GM12891 (cell line): ENCODE measurements at places on chromosomes 1 and 21.

DNA sequence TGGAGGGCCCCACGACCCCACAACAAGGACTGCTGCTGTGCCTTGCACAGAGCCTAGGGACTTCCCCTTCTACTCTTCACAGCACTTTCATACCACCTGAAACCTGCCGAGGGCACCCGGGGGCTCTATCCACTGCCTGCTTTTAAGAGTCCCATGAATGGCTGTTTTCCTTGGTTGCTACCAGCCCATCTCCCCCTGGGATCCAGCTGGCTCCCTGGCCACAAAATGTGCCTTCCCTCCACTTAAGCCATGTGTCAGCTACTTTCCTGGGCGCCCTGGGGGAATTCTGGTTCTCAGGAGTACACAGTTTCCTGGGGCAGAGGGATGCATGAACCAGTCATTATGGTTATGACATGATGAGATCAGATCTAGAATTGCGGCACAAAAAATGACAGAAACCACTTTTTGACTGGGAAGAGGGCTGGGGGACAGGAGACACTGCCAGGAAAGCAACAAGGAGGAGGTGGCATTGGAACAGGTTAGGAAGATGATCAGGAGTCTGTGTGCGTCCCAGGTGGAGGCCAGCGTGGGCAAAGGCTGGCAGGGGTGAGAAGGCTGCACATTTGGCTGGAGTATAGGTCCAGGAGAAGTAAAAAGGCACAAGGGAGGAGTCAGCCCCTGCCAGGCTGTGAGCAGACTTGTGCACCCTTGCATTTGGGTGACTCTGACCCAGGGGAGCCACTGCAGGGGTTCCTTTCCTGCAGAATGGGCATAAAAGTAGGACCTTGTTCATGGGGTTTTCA is 3.2 kb upstream of the TNFRSF8 start:
- no peak for DNase-seq

- DNase-seq: no peak
Measured at GRCh38 chr1:199149591-199149990, 510.8 kb downstream of the PTPRC start.

DNA sequence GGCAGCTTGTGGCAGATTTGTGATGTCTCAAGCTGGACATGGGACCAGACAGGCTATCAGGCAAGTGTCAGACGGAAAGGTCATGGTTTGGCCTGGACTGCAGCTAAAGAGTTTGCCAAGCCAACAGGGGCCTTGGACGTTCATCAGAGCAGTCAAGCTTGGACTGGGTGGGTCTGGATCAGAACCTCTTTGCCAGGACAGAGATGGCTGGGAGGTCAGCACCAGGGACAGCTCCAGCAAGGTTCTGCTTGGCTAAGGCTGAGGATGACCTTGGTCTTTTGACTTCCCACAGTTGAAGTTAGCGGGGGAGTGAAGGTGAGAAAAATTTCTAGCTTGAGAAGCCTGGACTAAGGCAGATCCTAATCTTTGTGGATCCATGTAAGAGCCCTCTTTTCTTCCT is 68.1 kb downstream of the GRIK3 start:
- no peak for DNase-seq

DNA sequence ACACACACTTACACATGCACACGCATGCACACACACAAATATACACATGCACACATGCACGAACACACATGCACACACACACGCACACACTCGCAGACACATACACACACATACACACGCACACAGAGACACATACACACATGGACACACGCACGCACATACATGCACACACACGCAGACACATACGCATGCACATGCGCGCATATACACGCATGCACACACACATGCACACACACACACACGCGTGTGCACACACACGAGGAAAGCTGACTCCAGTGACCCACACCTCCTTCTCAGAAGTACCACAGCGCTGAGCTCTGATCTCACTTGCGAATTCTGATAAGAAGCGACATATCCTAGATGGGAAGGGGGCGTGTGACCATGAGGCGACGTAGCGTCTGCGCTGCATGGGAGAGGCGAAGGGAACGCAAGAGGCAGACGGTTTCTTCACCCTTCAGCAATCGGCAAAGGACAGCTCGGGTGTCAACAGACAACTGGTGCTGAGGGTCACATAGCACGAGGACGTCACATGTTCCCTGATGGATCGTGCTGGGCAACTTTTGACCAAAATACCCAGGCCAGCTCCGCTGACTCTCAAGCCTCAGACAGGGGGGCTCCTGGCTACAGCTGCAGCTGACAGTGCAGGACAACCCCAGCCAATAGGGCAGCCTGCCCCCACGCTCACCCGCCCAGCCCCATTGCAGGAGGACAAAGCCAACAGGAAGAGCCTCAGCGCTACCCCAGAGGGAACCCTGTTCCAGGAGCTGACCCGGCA is 16.0 kb upstream of the PDE9A start:
- no peak for DNase-seq

DNA sequence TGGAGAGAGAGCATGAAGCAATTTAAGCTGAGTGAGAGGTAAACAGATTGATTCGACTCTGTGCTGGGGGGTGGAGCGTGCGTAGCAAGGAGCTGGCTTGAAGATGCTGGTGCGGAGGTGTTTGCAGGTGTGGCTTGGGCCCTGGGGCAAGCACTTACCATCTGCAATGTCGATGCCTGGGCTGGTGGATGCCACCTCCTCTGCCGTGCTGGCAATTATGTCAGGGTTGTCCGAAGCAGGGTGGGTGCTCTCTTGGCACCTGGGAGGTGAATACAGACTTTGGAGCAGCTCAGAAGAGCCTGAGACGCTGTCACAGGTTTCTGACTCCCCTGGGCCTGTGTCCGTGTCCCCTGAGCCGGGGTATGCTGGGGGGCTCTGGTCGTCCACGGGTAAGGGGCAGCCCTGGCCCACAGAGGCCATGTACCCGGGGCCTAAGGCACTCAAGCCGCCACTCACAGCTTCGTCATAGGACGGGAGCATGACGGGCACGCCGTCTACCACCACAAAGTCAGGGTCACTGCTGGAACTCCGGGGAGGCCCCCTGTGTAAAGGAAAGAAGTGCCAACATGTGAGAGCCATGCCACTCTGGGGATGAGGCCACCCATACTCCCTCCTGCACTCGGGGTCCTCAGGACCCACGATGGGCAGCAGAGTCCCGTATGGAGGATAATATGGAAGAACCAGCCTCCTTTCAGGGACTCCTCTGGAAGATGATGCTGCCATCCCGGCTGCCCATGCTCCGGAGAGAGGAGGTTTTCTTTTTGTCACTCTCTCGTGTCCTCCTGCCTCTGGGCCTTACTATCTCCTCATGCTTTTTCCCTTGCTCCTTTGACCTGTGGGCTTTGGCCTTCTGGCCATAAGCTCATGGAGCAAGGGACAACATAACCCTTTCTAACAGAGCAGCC is 80.3 kb upstream of the TLR5 start:
- no peak for DNase-seq

DNA sequence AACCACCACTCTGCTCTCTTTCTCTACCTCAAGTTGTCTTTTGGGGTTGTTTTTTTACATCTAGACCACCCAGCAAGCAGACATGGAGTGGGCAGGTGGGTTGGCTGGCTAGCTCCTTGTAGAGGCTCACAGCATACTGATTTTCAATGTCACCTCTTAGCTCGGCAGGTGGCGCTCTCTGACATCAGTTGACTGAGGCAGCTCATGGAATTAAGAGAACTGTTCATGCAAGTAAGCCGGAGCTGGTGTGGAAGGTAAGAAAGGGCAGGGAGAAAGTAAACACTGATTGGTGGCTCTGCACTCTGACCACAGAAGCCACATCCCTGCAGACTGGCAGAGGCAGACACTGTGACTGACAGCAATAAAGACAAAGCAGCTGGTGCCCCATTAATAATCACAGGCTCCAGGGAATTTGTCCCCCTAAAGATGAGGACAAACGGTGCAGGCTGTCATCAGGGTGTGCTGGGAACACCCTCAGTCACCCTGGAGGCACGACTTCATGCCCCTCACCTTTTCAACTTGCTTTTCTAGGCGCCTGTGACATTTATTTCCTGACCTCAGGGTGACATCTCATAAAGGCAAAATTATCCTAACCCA is 226.8 kb downstream of the LMX1A start:
- DNase-seq: peak; percentile 18

DNA sequence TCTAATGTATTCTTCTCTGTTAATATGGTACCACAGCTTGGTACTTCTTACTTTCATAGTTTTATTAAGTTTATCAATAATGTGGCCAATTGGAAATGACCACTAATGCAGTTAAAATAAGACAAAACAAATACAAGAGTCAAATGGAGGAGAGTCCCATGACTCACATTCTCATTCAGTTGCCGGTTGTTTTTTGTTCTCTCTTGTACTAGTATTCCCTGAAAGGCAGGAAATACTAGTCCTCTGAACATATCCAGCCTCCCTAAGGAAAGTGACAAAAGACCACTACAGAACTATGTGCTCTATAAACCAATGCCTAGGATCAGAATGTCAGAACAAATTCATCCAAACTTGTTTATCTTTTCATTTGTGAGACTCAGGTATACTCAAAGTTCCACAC is 165.2 kb upstream of the SAMSN1 start:
- no peak for DNase-seq

- no peak for DNase-seq
Measured at GRCh38 chr1:216894494-216894893, 171.3 kb upstream of the ESRRG start.

GRCh38 chr1:2554621-2555387 is 1.4 kb upstream of the TNFRSF14 start:
- peak; percentile 63 for DNase-seq

GRCh38 chr1:79235301-79236002 is 228.9 kb upstream of the ADGRL4 start:
- no peak for DNase-seq

GRCh38 chr1:117659550-117660270 is 53.9 kb downstream of the TENT5C start:
- no peak for DNase-seq

- DNase-seq: no peak
Measured at GRCh38 chr1:77473690-77474089, 191.9 kb downstream of the AK5 start.

GRCh38 chr1:40745176-40745575 is 38.4 kb upstream of the KCNQ4 start:
- DNase-seq: no peak

DNA sequence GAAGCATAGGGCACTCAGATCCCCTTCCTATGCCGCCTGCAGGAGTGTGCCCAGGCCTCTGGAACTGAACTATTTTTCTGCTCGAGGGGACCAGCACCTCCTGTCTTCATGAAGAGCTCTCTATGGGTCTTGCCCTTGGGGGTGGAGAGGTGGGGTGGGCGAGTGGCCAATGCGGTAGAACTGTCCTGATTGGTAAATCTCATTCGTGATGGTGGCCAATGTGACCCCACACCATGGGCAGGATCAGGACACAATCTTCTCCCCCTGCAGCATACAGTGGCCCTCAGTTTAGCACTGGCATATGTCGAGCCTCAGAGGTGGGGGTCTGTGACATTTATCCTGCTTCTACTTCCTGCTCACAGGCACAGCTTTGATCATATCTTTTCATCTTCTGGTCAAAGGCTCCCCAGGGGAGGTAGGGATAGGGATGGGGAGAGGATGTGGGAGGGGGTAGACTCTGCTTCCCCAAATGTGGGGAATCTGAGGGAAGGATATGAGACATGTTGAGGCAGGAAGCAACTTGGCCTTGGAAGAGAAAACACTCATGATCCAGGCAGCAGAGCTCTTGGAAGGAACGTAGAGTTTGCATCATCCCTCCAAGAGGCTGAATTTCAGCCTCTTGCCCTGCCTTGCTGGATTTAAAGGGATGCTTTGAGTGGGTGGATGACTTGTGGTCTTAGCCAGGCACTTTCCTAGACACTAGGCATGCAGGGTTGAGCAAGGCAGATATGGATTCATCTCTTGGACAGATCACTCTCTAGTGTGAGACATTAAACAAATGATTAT is 81.8 kb downstream of the LAMC2 start:
- no peak for DNase-seq

DNA sequence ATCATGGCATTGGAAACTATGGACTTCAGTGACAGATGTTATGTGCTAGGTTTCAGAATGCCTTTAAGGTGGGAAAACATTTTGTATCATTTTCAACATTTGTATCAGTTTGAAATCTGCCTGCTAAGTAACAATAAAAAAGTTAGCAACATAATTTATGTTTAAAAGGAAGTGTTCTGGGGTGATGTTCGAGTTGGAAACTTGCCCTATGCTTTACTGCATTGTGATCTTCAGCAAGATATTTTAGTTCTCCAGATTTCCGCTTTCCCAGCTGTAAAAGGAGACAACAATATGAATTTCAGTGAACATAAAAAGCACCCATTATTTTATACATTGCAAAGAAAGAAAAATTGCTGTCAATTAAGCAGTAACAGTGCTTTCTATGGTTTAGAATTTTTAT is 187.4 kb downstream of the DISC1 start:
- no peak for DNase-seq

DNA sequence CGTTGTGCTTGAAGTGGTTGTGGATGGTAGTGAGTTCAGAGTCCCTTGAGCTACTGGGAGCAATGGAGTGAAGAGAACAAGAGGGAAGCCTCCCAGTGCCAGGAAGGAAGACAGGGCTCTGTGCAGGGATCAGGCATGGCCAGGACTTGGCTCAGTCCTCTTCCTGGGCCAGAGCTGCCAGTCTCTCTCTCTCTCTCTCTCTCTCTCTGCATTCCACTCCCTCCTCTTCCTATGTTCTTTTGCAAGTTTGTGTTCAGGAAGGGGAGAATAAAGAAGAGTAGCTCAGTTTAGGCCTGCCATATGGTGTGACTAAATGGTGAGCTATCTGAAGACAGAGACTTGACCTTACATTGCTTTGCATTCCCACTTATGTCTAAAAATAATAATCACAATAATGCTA is 20.5 kb upstream of the RPTN start:
- no peak for DNase-seq

DNA sequence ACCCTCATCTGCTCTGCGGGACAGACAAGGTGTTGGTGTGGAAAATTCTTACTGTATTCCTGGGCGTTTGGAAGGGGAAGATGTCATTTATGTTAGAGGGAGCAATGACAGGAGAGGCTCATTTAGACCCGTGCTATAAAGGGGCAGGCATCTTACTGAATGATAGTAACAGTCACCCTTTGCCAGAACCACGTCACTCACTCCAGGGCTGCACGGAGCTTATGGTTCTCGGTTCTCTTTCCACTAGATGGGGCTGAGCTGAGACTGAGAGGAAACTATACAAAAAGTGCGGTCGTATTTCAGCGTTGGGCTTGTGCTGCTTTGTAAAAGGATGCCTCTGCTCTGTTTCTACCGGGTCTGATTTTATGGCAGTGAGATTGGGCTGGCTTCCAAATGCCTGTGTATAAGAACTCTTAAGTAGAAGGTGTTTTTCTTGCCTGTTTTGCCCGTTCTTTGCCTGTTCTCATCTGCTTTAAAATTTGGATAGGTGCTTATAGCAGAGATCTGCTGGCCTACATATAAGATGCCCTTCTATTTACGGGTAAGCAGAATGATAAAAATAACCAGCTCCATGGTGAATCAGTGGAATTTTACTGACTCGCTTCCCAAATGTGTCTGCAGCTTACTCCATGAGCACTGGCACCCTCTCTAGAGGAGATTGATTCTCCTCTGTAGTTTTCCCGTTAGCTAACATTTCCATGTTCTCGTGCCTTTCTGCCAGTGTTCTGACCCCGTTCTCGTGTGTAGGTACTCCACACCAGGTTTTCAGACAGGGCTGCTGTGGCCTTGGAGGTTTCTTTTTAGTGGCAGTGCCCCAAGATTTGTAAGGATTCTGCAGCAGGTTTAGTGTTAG is 55.9 kb downstream of the MRPS6 start:
- DNase-seq: peak; percentile 27
